ENCODE measurements at places on chromosomes 3 and 15.

DNA sequence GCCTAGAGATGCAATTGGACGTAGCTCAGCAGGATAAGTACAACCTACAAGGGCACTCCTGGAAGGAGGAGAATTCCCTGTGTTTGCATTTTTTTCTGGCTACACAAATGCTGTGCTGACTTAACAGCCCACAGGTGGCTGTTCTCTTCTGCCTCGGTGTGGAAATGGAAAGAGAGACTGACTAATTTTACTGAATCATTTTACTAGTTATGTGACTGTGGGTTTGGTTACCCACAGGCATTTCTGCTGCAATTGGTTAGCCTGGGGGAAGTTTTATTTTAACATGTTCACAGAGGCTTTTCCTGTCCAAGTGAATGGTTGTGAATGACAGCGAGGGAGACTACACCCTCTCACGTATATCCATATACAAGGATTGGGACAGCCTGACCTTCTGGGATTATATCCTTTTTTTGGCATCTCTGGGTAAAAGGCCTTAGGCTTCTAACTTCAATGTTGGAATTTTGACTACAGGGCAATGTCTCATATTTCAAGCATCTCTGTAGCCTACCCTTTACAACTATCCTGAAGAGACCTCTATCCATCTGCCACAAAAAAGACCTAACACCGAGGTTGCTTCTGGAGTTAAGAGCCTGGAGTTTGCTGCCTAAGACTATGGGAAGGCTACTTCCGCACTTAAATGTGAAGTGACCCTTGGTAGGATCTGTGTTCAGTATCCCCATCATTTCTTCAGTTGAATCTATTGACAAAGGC lies 67.2 kb upstream of the TP63 start:
- DNase-seq = peak; percentile 88

- DNase-seq = no peak
Observed at GRCh38 chr3:112967828-112968227, 7.1 kb downstream of the CD200R1 start.

DNA sequence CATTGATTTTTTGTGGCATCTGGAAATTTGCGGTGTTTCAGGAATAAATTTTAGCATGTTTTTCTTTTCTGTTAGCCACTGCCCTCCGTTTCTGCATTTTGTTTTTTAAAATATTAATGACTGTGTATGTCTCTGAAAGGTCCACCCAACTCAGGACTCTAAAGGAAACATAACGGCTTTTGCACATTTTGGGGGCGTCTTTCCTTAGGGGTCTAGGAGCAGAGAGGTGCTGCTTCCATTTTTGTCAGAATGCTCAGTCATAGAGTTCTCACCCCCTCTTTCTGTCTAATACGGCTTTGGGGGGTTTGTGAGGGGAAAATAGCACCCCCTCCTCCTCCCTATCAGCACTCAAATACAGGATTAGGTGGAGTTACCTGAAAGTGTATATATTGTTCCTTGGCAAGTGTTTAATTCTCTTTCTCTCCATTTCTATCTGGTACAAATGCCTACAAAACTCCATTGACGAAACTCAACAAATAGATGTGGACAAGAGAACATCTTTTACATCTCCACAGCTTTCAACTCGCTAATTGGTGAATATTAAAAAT lies 219.4 kb downstream of the MEIS2 start:
- DNase-seq = no peak

DNA sequence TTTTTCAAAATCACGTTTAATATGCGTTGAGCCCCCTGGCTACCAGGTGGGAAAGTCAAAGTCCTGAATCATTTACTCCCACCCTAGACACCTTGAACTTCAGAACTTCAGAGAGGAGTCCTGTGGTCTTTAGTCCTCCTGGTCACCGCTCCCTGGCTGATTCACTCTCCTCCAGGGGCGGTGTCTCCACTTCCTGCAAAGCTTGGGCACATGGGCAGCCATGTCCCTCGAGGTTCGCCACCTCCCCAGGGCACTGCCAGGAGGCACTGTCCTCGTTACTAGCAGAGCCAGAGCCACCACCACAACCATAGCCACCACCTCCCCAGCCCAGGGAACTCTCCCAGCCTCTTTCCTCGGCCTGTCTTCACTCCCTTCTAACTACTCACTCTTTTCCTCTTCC lies 31.0 kb downstream of the LOXL1 start:
- DNase-seq = no peak

DNA sequence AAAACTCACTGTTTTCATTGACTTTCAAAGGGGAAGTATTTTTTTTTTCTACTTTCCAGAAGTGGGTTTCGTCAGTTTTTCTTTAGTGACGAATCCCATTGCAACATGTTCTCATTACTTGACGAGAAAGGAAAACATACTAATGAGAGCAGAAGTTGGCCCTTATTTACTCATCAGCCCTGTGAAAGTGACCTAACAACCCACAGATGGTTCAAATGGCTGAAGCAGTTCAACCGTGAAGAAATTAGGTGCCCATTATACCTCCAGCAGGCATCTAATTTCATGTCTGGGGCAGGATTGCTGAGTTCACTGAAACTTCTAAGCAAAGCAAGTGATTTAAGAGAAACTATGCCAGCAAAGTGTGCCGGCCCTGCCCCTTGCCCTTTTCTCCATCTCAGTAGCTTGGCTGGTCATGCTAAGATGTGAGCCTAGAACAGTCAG lies 9.0 kb downstream of the AQP9 start:
- peak; percentile 94 for DNase-seq

DNA sequence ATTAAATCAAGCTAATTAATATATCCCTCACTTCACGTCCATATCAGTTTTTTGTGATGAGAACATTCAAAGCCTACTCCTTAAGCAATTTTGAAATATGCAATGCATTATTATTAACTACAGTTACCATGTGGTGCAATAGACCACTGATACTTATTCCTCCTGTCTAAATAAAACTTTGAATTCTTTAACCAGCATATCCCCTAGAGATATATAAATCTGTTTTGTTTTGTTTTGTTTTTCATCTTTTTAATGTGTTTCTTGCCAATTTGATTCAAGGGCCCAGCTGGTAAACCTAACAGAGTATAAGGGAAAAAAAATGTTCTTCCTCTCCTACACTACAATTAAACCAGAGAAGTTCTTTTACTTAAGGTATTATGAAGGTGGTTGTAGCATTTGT lies 524.2 kb downstream of the NAALADL2 start:
- no peak for DNase-seq

DNA sequence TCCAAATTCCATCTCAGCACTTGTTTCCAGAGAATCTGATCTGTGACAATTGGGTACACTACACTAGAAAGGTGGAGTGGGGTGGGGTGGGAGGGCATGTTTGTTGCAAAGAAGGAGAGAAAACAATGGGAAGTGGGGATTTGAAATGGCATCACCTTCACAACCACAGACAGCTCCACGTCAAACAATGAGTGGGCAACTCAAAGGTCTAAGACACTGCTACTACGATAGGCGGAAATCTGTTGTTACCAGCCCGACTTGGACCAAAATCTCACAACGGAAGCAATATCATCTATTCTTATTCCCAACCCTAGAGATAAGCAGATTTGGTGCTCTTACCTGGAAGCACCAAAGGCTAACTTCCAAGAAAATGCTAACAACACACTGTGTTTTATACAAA lies 3.3 kb downstream of the CYP19A1 start:
- no peak for DNase-seq

GRCh38 chr3:63364910-63365309 lies 86.8 kb downstream of the SYNPR start:
- DNase-seq = peak; percentile 35

- no peak for DNase-seq
Observed at GRCh38 chr15:41895491-41895890, 1.6 kb upstream of the SPTBN5 start.

DNA sequence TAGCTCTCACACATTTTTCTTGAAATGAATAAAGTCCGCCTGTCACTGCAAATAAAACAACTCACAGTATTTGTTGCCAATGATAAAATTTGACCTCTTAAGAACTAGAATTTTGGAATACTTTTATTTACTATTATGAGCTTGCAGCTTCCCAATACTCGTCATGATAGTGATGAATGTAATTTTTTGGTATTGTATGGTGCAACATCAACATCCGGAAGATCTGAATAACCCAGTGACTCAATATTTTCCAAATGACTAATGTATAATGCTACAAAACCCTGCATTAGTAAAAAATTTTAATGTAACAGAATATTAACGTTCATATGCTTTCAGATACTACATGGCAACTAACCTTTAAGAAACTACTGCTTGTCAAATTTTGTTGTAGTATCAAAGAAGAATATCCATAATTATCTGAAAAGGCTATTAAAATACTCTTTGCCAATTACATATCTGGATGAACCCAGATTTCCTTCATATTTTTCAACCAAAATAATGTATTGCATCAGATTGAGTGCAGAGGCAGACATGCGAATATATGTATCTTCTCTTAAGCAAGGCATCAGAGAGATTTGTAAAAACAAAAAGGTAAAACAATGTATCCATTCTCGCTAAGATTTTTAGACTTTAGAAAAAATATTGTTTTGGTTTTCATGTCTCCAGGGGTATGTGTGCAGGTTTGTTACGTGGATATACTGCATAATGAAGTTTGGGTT lies 95.3 kb downstream of the IGF2BP2 start:
- no peak for DNase-seq

GRCh38 chr3:49255718-49256511 lies 21.1 kb downstream of the C3orf62 start:
- no peak for DNase-seq

- no peak for DNase-seq
Observed at GRCh38 chr15:83919319-83919830, 265.5 kb downstream of the ADAMTSL3 start.

GRCh38 chr3:56795097-56795828 lies 6.5 kb downstream of the ARHGEF3 start:
- no peak for DNase-seq

- no peak for DNase-seq
Observed at GRCh38 chr3:186566772-186567071, 417 bp downstream of the TBCCD1 start.

DNA sequence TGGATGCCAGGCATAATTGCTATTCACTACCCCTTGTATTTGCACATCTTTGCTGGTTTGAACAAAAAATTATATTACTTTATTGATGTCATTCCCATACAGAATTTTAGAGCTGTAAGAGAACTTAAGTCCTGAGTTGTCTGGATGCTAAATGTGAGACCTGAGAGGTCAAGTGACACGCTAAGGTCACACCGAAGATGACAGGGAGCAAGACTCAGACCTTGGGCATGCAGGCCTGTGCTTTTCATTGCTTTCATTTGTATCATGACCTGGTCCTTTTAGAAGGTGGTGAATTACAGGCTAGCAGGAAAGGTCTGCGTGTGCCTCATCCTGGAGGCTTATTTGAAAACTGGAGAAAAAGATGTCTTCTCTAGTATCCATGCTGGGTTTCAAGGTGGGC lies 312.0 kb upstream of the RASGRP1 start:
- DNase-seq = no peak

GRCh38 chr3:159734681-159735080 lies 254.0 kb upstream of the IL12A start:
- DNase-seq = no peak

DNA sequence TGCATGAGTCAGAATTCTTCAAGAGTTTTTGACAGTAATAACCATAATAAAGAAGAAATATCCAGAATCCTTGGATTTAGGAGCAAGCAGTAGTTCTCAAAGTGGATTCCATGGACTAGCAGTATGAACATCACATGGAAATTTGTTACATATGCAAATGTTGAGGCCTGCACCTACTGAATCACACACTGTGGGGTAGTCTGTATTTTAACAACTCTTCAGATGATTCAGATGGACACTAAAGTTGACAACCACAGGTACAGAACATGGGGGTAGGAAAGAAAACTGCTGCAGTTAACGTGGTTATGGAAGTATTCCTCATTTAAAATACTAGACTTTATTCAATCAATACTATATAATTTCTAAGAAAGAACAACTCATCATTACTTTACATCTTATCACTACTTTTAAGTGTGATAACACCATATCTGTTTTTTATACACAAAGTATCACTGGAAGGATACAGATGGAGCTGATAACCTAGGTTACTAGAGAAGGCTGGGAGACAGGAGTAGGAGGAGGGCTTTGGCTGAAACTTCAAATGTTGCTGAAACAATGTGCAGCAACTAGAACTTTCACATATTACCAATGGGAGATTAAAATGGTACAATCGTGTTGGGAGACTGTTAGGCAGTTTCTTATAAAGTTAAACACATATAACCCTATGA lies 11.7 kb downstream of the NEDD4 start:
- no peak for DNase-seq

GRCh38 chr3:114877378-114878113 lies 269.5 kb downstream of the ZBTB20 start:
- DNase-seq = no peak

DNA sequence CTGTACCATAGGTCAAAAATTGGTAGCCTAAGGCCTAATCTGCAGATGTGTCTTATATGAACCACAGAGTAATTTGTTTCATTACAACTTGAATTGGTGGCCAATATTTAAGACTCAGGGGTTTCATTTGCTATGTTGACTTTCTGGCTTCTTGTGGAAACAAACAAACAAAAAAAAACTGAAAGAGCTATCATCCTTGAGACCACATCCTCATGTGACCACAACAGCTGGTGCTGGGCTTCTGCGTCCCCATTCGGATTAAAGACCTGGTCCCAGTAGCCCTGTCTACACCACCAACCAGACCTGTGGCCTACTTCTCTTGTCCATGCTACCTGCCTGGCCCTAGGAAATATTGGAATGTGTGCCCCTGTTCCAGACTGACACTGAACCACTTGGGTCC lies 61.7 kb downstream of the STRIT1 start:
- DNase-seq = no peak

- no peak for DNase-seq
Observed at GRCh38 chr15:36498916-36499315, 80.5 kb upstream of the CDIN1 start.

DNA sequence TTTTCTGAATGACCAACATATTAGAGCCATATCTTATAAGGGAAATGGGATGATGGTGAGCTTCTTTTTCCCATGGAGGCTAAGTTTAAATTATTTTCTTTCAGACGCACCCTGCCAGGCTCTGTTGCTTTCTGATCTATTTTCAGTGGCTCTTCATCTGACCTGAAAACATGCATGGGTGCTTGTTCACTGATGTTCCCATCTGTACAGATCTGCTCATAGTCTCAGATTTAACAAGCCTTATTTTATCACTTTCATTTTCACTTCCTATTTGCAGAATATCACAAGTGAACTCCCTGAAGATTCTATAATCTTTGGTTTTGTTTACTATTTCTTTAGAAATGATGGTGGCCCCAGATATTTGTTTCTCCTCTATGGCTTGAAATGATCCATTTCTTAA lies 31.1 kb upstream of the SUCLG2 start:
- no peak for DNase-seq

DNA sequence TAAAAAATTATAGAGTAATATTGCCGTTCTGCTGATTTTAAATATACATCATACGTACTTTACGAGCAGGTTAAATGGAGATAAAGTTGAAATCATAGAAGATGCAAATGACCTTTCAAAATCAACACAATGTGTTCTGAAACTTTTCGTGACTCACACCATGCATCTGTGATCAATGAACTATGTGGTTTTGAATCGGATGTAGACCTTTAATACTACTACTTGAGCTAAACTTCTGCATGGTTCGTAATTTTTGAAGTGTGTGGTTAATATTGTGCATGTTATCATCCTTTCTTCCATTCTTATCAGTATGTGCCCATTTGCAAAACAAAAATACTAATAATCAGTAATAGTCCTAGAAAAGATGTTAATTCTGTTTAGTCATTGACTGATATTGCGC lies 58.9 kb downstream of the GASK1A start:
- no peak for DNase-seq

- DNase-seq = no peak
Observed at GRCh38 chr15:41558400-41559238, at the start of gene TYRO3. TYRO3 (plus strand) TSS chr15:41559212; CDS start chr15:41559258, 46 bp downstream.

- DNase-seq = no peak
Observed at GRCh38 chr3:116191409-116191808, 253.9 kb downstream of the LSAMP start.

GRCh38 chr3:66241466-66241865 lies 20.7 kb downstream of the SLC25A26 start:
- DNase-seq = no peak
